Stimulated activated CD4-positive, alpha-beta T cell treated with anti-CD3 and anti-CD28 coated beads, Interleukin-15, amount 100 ng/mL, for 24 hours (primary cell): ENCODE measurements at places on chromosomes 7 and 10.
A peak's percentile ranks its signal among the peaks of the same experiment; 100 is the strongest.

- DNase-seq, result peak; percentile 25
These were observed 754.2 kb downstream of the GRID1 start for GRCh38 chr10:85612378-85612775.

- DNase-seq, result no peak
These were observed 25.5 kb upstream of the CAPZA2 start for GRCh38 chr7:116836911-116837310.

- DNase-seq, result no peak
These were observed 116.2 kb downstream of the BAMBI start for GRCh38 chr10:28793482-28793881.

DNA sequence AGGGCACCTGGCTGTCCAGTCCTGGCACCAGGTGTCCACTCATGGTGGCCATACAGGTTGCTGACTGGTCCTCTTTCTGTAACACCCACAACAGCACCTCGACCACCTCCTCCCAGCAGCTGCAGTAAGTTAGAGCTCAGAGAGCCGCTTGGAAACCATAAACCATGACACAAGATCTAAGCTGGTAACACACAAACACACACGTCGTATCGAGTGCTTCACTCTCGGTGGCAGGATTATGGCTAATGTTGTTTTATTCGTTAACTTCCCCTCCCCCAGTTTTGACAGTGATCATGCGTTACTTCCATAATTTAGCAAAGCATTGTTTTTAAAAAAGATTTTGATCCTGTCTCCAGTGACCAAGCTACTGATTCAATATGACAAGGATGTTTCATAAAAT is 59.7 kb downstream of the CAMK2B start:
- no peak for DNase-seq

DNA sequence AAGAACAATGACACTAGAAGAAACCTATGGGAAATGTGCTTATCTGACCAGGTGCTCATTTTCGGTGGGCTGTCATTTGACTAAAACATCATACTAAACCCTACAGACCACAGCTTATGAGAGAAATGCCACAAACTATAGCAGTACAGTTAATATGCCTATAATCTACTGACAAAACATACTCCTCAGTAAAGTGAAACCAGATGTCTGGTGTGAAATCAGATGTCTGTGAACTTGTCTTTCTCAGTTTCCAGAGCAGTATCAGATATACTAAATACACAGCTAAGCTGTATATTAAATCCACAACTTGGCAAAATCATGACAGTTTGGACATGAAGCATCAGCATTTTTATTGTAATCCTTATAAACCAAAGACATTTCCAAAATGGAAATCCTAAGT is 3.3 kb downstream of the IMMP2L start:
- no peak for DNase-seq

- DNase-seq, result no peak
These were observed 78.4 kb upstream of the EMX2 start for GRCh38 chr10:117464176-117464575.

DNA sequence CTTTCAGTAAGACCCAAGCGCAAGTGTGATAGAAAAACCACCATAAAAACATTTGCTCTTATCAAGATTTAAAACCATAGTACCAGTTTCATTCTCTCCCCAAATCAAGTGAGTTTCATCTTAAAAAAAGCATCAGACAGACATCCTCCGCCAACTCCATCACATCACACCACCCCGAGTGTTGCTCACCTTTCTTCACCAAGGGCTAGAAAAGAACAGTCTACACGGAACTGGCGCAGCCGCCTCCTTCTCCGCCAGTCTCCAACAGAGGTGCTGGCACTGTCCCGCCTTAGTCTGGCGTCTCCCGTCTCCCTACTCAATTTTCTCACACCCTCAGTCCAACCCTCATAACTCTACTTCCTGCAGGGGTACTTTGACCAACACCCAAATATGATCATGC is 46.9 kb upstream of the WIPI2 start:
- peak; percentile 55 for DNase-seq
